ENCODE measurements at places on chromosomes 1 and 21.

- no peak for DNase-seq
These were observed 25.7 kb downstream of the AKNAD1 start for GRCh38 chr1:108831225-108831624.

GRCh38 chr1:209787551-209787950, 3.2 kb upstream of the C1orf74 start:
- DNase-seq = no peak

- no peak for DNase-seq
These were observed 12.5 kb upstream of the IGSF3 start for GRCh38 chr1:116679828-116680628.

- DNase-seq = peak; percentile 82
These were observed 349.6 kb downstream of the MATN1 start for GRCh38 chr1:30373471-30374399.

DNA sequence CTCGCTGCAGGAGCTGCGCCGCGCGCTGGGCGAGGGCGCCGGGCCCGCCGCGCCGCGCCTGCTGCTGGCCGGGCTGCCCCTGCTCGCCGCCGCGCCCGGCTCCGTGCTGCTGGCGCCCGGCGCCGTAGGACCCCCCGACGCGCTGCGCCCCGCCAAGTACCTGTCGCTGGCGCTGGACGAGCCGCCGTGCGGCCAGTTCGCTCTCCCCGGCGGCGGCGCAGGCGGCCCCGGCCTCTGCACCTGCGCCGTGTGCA, 730 bp downstream of the OLIG1 start:
- no peak for DNase-seq

DNA sequence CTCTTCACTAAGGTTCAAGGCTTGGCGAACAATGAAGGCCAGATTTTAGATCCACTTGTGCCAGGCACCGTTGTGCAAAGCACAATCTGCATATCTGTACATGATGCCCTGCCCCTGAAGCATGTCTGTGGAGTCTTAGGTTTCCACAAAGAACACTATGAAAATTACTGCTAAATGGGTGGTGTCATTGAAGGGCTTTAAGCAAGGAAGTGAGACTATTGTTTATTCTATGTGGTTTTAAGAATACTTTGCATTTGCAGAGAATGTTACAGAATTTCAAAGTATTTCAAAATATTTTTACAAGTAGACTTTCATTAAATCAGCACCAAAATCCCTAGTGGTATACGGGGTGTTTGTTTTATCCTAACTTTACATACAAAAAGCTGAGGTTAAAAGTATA, 8.8 kb downstream of the TSEN15 start:
- no peak for DNase-seq

DNA sequence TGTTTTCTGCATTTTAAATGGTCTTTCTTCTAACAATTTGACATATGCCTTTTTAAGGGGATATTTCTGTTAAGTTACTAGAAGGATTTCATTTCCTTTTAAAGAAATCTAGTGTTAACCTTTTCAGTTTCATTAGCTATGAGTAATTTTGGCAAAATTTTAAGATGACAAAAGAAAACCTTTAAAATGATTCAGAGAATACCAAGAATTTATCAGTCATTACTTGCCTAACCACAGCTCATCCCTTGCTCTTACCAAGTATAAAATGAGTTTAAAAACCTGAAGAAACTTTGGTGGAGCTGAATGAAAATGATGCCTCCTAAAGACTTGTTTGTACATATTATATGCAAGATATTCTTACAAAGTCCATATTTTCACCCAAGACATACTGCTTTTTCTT, 101.7 kb downstream of the NEK7 start:
- no peak for DNase-seq

GRCh38 chr1:223338811-223339746, 24.9 kb downstream of the SUSD4 start:
- DNase-seq = no peak

GRCh38 chr1:66767626-66768025, 15.4 kb downstream of the DYNLT5 start:
- no peak for DNase-seq

GRCh38 chr1:121558514-121558913, 373.7 kb downstream of the SRGAP2C start:
- DNase-seq = no peak

GRCh38 chr1:29599826-29600225, 363.5 kb downstream of the PTPRU start:
- no peak for DNase-seq

DNA sequence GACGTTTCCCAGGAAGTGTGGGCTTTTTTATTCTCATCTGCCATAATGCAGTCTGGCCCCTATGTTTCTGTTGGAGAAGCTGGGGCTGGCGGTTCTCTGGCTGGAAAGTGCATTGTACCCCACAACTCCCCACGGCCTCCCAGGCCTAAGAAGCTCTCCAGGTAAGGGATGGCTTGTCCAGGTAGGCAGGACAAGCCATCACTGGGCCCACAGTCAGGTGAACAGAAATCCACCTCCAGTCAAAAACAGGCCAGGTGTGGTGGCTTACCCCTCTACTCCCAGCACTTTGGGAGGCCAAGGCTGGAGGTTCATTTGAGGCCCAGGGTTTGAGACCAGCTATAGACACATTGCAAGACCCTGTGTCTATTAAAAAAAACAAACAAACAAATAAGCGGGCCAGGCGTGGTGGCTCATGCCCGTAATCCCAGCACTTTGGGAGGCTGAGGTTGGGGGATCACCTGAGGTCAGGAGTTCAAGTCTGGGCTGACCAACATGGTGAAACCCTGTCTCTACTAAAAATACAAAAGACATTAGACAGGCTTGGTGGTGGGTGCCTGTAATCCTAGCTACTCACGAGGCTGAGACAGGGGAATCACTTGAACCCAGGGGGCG, 3.1 kb upstream of the WNT9A start:
- no peak for DNase-seq

- DNase-seq = no peak
These were observed 894.4 kb downstream of the TTLL7 start for GRCh38 chr1:83104558-83104957.

GRCh38 chr1:202227053-202227672, 33.6 kb downstream of the LGR6 start:
- no peak for DNase-seq

DNA sequence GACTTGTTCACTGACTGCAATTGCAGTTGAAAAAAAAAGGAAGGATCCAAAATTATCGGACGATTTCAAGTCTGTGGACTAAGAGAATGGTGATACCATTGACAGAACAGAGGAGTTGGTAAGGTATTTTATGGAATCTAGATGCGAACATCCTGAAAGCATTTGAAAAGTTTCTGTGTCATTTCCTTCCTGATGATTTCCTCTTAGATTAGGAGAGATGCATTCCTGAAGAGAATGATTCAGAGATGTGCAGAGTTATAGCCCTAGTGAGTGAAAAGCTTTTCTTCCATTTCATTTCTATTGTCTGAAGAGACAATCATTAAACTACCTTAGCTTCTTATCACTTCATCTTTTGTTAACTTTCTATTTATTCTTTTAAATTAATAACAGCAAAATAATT, 200.0 kb downstream of the KCNK2 start:
- DNase-seq = no peak

- no peak for DNase-seq
These were observed 2.2 kb upstream of the ZBTB21 start for GRCh38 chr21:42012344-42012743.

GRCh38 chr1:112445596-112445995, 49.6 kb downstream of the CTTNBP2NL start:
- no peak for DNase-seq

DNA sequence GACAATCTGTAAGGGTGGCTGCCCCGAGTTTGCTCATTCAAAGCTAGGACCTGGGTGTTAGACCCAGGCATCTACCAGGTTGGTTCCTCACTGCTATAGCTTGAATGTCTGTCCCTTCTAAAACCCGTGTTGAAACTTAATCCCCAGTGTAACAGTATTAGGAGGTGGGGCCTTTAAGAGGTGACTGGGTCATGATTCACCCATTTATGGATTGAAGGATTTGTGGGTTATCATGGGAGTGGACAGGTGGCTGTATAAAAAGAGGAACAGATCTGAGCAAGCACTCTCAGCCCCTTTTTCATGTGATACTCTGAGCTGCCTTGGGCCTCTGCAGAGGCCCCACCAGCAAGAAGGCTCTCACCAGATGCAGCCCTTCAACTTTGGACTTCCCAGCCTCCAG, 29.4 kb downstream of the PSMG1 start:
- DNase-seq = no peak

DNA sequence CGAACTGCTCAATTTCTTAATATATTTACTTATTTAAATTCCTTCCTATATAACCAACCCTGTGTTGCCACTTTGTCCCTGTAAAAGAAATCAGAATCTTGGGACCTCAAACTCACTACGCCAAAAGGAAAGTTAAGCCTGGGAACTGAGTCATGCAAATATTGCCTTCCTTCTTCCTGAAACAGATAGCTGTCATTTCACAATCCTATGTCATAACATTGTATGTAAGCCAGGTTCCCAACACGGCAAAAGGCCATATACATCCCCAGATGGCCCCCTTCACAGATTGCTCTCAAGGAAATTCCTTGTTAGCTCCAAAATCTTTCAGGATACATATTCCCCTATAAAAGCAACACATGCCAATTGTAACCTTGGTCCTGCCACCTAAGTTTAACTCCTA, 39.7 kb downstream of the C21orf91 start:
- no peak for DNase-seq

- DNase-seq = no peak
These were observed 6.1 kb upstream of the SELE start for GRCh38 chr1:169739980-169740379.

DNA sequence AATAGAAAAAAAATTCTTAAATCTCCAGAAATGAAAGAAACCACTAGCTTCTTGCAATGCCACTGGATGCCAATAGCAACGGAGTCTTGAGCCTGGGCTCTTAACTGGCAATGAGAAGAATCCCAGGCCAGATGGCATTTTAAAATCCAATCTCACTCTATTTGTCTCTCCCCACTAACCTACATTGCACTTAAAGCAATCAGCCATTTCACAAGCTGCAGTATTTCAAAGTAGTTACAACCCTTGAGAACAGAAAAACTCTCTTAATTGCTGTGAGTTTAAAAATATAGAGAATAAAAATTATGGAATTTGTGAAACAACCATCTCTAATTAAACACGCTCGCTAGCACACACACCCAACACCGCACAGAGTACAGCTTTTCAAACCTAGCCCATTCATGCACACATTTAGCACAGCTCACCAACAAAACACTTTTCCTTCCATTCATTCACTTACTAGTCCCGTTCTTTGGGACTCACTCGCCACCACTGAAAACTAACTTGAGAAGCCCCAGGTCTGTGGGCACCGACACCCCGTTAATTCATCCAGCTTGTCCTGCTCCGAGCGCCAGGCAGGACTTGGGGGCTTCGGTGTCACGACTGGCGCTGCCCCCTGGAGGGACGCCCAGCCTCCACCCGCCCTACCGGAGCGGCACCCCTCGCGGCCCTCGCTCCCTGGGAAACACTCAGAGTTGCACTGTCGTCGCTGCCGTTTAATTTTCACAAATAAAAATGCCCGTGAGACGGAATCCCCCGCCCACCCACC, 1.0 kb downstream of the DDAH1 start:
- DNase-seq = no peak

- DNase-seq = no peak
These were observed 114.6 kb downstream of the ZBTB18 start for GRCh38 chr1:244165701-244166100.

- no peak for DNase-seq
These were observed 34.8 kb downstream of the CHAF1B start for GRCh38 chr21:36419996-36420395.

DNA sequence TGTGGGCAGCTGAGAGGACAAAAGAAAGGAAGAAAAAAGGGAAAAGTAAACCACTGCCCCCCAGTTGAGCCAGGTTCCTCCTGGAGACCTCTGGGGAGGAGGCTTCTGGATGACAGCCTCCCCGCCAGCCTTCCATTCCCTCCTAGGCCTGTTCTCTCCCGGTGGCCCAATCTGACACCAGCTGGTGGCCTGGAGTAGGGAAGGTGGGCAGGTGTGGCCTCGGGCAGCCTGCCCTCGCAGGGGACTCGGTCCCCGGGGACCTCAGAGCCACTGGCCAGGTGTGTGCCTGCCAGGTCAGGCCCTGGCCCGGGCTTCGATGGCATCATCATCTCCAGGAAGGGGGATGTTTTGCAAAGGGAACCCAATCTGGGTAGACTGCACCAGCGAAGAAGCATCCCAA, 159.0 kb downstream of the CASZ1 start:
- DNase-seq = no peak

DNA sequence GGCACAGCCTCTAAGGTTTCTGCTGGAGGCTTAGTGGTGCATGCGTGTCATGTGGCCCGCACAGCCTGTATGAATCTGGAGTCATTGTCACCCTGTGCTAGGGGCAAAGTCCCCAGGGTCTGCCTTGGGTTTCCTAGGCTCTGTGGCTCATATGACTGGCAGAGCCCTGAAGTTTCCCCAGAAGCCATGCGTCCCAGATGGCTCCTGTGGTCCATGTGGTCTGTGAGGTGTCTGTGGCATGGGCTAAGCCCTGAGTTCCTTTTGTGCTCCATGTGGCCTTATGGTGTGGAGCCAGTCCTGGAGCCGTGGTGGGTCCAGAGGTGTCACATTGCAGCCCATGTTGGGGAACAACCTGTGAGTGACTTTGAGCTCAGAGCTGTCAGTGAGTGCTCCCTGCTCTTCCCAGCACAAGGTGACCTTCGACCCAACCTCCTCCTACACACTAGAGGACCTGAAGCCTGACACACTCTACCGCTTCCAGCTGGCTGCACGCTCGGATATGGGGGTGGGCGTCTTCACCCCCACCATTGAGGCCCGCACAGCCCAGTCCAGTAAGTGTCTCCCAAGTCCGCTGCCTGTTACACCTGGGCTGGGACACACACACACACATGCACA, 57.8 kb upstream of the KDM4A start:
- DNase-seq = no peak

GRCh38 chr1:157279802-157280140, 141.6 kb upstream of the ETV3 start:
- DNase-seq = no peak

- no peak for DNase-seq
These were observed 28.8 kb upstream of the ZBTB21 start for GRCh38 chr21:42038826-42039425.

GRCh38 chr1:33126411-33127000, 45.6 kb downstream of the AZIN2 start:
- DNase-seq = peak; percentile 46

- no peak for DNase-seq
These were observed 183.6 kb downstream of the S1PR1 start for GRCh38 chr1:101420406-101420805.

- DNase-seq = no peak
These were observed 9.3 kb downstream of the FMO1 start for GRCh38 chr1:171257607-171258076.

Data from vagina (tissue), 2 donors.